ENCODE measurements at places on chromosomes 6 and 20. TPM values are rescaled to one million over a fixed set of nuclear protein-coding genes. Genes with fewer than 3 reads are reported as not detected.

Gene GSTA3
- total RNA-seq = not detected

Gene THBS2
- total RNA-seq = 269 TPM

Gene SRMS
- total RNA-seq = not detected

Gene TFAP2B
- total RNA-seq = not detected

Gene LINC00237
- not detected for total RNA-seq

Gene ENPP1
- total RNA-seq = 13.1 TPM

Gene GATA5
- 0.26 TPM for total RNA-seq

Gene GHRH
- total RNA-seq = not detected

Gene ALDH8A1
- 0.50 TPM for total RNA-seq

Gene C20orf202
- under 0.01 TPM for total RNA-seq

Gene EMILIN3
- 0.17 TPM for total RNA-seq

Gene EDN1
- 0.26 TPM for total RNA-seq

Gene SEL1L2
- not detected for total RNA-seq

Gene NKX2-2
- not detected for total RNA-seq

Gene SLC4A11
- 0.51 TPM for total RNA-seq

Gene EEF1A2
- 1.7 TPM for total RNA-seq

Gene GPSM3
- total RNA-seq = 1.3 TPM

Gene HLA-DQA1
- not detected for total RNA-seq

Gene SLC25A27
- 12.6 TPM for total RNA-seq

Gene CHRNA4
- total RNA-seq = not detected

Gene VGLL2
- total RNA-seq = not detected

Gene MDFI
- 3.3 TPM for total RNA-seq

Gene KIAA0408
- 1.3 TPM for total RNA-seq

Gene ABHD16B
- not detected for total RNA-seq

Gene CRISP2
- total RNA-seq = not detected

Gene FAM120B
- total RNA-seq = 15.2 TPM

Gene TINAG
- not detected for total RNA-seq

Gene OLIG3
- total RNA-seq = not detected

Gene POLH
- 19.5 TPM for total RNA-seq

Gene CST2
- total RNA-seq = not detected

Gene SLC17A2
- total RNA-seq = not detected

Gene PLN
- 2.0 TPM for total RNA-seq
